Esophagus mucosa (tissue), 1 donor: ENCODE measurements at places on chromosomes 5 and 9. TPM values are rescaled to one million over a fixed set of nuclear protein-coding genes. Genes with fewer than 3 reads are reported as not detected.
A peak's percentile ranks its signal among the peaks of the same experiment; 100 is the strongest.

IRX1 gene
- 1.1 TPM for total RNA-seq

ZNF658 gene
- 4.7 TPM for total RNA-seq

FGF18 gene
- 0.08 TPM for total RNA-seq

CEP72 gene
- 8.2 TPM for total RNA-seq

DAB2IP gene
- total RNA-seq = 46.0 TPM

ZDHHC11 gene
- 11.2 TPM for total RNA-seq

PALM2AKAP2 gene
- 0.88 TPM for total RNA-seq

ANKRD31 gene
- total RNA-seq = 0.32 TPM

CFAP157 gene
- total RNA-seq = not detected

DNA sequence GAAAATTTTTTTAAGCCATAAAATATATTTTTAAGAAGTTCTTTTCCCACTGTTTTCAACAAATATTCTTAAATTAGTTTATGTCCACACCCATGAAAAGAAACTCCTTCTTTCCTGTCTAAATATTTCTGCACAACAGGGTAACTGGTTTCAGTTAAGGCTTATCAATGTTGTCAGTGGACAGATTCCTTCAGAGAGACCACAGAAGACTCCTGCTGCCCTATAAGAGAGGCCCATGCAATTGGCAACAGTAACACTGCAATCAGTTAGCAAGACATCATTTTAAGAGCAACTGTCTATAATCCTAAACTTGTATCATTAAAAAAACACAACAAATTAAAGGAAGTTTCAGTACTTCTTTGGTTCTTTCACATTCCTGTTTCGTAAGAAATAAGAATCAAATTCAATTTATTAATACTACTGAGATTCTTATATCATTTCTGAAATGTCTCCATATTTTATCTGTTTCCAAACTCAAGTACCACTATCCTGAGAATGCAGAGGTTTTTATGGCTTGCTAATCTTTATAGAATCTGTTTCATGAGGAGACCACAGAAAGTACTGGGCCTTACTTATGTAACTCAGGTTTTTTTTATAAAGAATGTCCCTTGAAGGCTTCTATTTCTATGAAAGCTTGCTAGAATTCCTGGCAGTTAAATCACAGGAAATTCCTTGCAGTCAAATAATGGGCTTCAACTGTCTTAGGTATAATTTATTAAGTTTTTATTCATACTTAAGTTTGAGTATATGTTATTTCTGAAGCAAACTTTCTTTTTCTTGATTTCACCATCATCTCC is 240.2 kb downstream of the RFX3 start:
- no peak for ATAC-seq

GRCh38 chr5:124797665-124798087 is 51.2 kb upstream of the ZNF608 start:
- ATAC-seq = no peak

DNA sequence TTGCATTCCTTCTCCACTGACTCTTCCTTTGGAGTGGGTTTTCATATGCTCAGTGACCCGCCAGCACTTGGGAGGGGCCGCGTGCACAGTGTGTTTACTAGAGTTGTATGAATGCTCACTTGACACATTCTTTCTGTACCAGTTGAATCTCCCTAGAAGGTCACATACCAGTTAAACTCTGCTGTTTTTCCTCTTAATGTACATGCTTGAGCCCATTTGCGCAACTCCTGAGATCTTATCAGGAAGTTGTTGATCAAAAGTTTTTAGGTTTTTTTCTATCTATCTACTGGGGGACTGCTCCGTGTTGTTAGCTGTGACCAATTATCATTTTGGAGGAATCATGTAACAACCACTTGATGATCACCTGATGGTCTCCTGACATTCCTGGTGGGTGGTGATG is 392.7 kb downstream of the CDH9 start:
- no peak for ATAC-seq

DNA sequence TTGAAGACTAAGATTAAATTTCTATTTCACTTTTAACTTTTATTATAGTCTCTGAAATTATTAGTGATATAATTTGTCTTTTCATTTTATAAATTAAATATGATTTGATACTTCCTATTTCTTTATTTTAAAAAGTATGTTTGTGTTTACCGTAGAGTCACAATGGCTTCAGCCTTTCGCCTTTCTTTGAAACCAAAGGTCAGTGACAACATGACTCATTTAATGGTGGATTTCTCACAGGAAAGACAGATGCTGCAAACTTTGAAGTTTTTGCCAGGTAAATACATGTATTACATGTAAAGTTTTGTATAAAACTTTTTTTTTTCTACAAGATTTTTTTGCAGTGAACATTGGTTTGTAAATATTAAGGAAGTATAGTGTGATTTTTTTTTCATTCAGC is 36.4 kb downstream of the FSD1L start:
- ATAC-seq = no peak

DNA sequence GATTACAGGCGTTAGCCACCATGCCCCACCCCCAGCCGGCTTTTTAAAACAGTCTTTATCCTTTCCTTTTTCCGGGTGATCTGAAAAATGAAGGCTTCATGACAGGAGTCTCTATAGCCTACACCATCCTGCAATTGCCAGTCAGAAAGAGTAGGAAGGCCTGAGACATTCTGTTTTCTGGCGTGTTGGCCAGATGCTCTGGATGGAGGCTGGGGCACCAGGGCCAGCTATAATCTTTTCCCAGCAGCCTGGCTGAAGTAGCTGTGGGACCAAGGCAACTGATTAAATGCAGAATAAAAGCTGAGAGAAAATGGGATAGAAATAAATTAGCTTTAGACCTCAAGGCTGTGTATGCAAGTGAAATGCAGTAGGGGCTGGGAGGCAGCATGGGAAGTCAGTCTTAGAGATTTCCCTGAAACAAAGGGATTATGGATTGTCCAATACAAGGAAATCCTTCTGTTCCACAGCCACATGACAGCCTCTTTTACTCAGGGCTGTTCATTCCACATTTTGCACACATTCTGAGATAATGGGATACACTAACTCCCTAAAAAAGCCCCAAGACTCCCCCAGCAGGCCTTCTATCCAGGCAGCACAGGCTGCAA is 116.0 kb upstream of the LRRTM2 start:
- ATAC-seq = no peak

GRCh38 chr9:108786901-108787689 is 68.7 kb downstream of the ACTL7B start:
- ATAC-seq = peak; percentile 91

GRCh38 chr5:112061666-112062065 is 304.7 kb upstream of the NREP start:
- no peak for ATAC-seq

DNA sequence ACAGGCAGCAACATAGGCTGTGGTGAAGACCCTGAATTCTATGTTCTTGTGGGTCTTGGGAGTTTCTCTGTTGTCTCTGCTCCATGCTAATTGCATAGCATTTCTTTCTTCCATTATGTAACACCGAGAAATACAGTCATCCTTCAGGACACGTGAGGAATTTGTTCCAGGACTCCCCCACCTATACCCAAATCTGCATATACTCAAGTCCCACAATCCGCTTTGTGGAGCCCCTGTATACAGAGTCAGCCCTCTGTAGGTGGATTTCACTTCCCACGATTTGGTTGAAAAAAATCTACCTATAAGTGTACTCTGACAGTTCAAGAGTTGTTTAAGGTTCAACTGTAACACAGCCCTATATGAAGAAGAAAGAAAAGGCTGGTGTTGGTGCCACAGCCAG is 22.1 kb downstream of the ANKRD33B start:
- no peak for ATAC-seq

- ATAC-seq = peak; percentile 2
Measured at GRCh38 chr9:136345281-136346156, 18.0 kb downstream of the DNLZ start.

GRCh38 chr5:64015824-64016223 is 53.6 kb upstream of the HTR1A start:
- ATAC-seq = no peak

DNA sequence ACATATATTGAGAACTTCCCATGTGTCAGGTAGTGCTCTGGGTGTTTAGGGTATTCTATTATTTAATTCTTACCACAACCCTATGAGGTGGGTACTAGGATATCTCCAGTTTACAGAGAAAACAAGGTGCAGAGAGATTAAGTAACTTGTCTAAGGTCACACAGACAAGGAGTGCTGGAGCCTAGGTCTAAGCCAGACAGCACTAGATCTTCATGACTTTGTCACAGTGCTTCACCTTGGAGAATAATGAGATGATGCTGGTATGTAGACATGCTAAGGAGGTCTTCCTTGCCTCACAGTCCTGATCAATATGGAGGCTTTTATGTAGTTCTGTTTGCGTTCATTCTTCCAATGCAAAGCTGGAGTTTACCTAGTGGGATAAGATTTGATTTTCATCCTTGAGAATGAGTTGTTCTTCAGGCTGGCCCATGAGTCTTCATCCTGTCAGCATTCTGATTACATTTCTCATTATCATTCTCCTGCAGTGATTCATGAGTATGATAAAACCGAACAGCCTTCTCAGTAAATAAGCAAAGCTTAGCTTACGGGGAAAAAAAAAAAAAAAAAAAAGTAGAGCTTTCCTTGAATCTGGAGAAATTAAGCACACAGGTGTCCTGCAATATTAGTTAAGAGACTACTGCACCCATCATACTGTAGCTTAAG is 176.3 kb downstream of the C9orf152 start:
- ATAC-seq = no peak

DNA sequence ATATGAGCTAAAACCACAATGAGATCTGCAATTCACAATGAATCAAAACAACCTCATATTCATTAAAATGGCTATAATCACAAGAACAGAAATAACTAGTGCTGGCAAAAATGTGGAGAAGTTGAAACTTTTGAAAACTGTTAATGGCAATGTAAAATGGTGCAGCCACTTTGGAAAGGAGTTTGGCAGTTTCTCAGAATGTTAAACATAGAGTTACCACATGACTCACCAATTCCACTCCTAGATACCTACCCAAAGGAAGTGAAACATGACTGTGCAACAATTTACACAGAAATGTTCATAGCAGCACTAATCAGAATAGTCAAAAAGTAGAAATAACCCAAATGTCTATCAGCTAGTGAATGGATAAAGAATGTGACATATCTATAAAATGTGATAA is 862.2 kb downstream of the DTWD2 start:
- ATAC-seq = no peak

DNA sequence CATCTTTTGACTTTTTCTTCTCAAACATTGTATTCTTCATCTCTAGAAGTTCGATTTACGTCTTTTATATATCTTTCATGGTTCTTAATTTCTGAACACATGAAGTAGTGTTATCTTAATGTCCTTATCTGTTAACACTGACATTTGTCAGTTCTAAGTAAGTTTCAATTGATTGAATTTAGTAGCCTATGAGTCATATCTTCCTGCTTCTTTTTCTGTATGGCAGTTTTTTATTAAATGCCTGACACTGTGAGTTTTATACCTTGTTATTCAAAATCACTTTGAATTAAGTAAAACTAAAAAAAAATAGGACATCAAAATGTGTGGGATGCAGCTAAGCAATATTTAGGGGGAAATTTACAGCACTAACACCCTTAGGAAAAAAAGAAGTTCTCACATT is 707.0 kb upstream of the ACO1 start:
- ATAC-seq = no peak

DNA sequence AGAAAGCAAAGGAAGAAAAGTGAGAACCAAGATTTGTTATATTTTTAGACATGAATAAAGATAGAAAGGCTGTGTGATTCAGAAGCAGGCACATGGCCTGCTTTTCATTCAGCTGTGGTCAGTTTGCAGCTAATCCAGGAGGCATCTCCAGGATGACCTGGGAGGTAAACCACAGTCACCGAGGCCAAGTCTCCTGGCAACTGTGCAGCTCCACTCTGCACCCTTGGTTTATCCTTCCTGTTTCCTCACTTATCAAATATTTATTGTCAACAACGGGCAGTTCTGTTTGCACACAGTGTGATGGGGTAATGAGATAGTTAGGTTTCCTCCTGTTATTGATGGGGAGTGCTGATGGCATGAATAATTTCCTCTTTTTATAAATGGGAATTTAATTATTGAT is 243.0 kb downstream of the PSAT1 start:
- ATAC-seq = no peak

- ATAC-seq = no peak
Measured at GRCh38 chr5:57037355-57037754, 85.4 kb upstream of the MIER3 start.

GRCh38 chr5:78908173-78909061 is 76.7 kb downstream of the ARSB start:
- no peak for ATAC-seq

- no peak for ATAC-seq
Measured at GRCh38 chr9:114813717-114814418, 8.0 kb upstream of the TNFSF15 start.

- no peak for ATAC-seq
Measured at GRCh38 chr5:122081541-122081940, 3.5 kb upstream of the LOX start.

GRCh38 chr5:146205499-146206202 is 2.2 kb downstream of the RBM27 start:
- ATAC-seq = no peak

GRCh38 chr5:2017540-2018389 is 135.0 kb upstream of the IRX4 start:
- no peak for ATAC-seq

DNA sequence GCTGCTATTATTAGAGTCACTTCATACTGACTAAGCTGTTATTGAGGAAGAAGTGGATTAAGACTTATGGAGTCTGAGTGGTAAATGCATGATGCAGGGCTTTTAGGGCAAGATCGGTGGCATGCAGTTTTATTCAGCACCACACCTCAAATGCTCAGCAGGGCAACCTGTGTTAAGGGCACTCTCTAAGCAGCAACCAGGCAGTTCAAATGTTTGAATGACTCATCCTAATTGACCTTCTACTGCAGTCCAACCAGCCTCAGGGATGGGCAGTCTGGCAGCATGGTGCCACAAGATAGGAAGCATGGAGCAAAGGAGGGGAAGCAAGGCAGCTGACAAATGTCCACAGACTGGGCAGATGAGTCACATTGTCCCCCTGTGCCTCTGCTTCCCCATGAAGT is 80.2 kb upstream of the MIER3 start:
- peak; percentile 87 for ATAC-seq

GRCh38 chr5:149421834-149422233 is 42.7 kb upstream of the IL17B start:
- ATAC-seq = peak; percentile 82

DNA sequence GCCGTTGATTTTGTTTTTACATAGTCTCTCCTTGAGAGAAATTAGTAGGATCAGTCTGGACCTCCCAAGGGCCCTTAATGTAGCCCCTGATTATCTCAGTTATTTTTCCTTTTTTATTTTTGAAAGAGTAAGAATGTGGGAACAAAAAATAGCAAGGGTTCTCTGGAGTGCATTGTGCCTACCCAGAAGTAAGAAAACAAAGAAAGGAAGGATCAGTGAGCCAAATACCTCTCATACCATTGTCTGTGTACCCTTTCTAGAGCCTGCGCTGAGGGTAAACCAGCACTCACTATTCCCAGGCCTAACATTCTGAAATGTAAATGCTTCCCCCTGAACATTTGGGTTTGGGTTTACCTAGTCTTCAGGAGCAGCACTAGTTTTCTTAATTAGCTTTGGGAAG is 213.0 kb upstream of the TARS1 start:
- no peak for ATAC-seq
